ENCODE measurements at places on chromosomes 12 and 14.

DNA sequence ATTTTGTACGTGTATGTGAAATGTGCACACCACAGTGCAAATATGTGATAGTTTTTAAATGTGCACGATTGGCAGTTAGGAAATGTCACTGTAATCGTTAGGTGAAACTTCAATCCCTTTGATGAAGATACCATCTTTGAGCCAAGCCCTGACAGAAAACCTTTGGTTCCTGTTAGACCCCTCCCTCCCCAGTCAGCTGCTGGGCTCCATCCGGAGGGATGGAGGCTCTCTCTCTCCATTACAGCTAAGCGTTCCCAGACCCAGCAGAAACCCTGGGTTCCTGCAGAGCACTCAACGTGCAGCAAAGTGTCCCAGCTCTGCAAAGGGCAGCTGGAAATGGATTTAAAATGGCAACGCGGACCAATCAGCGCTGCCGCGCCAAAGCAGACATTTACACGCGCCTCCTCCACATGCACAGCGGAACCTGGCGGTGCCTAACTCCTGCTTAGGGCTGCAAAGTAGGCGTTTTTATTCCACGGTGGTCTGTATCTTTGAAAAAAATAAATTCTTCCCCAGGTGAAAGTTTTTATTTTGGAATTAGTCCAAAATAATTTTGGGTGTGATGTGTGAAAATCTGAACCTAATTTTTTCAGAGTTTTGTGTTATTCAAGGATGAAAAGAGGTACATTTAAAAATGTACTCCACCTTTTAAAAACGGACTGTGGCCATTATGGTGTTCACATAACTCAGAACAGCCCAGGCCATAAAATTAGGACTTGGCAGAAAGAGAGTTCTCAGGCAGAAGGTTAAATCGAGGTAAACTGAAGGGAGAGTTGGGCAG lies 1.4 kb upstream of the HMGA2 start:
- no peak for DNase-seq

DNA sequence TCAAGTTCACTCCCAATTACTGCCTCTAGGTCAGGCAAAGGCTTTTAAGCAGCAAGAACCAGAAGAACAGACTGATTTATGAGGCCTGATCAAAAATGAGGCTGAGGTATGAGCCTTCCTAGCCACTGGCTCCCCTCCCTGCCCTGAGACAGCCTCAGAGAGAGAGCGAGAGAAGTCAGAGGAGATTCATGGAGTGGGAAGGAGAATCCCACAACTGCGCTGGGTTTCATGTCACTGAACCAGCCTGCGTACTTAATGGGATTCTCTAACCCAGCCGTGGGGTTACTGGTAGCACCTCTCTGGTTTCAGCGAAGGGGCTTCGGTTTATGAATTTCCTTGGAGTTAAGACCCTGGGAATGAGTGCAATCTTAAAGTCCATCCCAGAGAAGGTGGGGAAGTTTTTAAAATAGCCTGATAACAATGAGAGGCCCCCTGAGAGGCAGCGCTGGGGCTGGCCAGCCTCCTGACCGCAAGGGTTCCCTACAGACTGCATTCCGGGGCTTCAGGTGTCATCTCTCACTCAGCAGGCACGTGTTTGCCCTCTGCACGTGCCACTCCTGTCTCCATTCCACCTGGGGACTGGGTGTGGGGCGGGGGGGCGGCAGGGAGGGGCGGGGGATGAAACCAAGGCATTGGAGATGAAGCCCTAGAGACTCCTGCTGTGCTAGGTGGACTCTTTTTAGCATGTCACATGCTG lies 6.1 kb upstream of the GPRC5A start:
- no peak for DNase-seq

DNA sequence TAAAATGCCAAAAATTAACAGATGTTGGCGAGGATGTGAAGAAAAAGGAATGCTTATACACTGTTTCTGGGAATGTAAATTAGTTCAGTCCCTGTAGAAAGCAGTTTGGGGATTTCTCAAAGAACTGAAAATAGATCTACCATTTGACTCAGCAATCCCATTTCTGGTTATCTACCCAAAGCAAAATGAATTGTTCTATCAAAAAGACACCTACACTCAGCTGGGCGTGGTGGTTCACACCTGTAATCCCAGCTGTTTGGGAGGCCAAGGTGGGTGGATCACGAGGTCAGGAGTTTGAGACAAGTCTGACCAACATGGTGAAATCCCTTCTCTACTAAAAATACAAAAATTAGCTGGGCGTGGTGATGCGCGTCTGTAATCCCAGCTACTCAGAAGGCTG lies 279.3 kb upstream of the PDE3A start:
- DNase-seq, result no peak

- DNase-seq, result no peak
Measured at GRCh38 chr12:16555630-16556029, 50.3 kb downstream of the LMO3 start.

DNA sequence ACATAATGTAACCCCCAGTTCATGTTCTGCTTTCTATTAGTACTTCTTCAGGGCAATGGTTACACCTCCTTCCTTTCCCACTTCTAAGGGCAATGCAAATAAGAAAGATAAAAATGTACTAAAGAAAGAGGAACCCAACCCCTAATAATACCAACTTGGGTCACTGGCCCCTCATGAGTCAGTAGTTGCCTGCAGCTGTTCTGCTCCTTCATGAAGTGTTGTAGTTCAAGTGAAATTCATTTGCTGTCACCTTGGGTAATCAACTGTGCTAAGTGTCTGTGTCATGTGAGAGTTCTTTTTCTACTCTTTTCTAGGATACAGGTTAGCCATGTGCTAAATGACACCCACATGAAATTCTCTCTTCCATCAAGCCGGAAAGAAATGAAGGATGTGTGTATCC lies 91.8 kb downstream of the PLXNC1 start:
- DNase-seq, result no peak

- DNase-seq, result peak; percentile 69
Measured at GRCh38 chr14:99350751-99351150, 78.8 kb upstream of the BCL11B start.

DNA sequence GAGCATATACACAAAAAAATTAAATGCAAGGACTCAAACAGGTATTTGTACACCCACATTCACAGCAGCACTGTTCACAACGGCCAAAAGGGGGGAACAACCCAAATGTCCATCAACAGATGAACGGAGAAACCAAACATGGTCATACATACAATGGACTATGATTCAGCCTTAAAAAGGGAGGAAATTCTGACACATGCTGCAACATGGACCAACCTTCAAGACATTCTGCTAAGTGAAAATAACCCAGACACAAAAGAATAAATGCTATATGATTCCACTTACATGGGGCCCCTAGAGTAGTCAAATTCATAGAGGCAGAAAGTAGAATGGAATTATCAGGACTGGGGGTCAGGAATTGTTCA lies 29.5 kb downstream of the ACTN1 start:
- DNase-seq, result no peak

GRCh38 chr12:23757541-23757962 lies 191.9 kb downstream of the SOX5 start:
- DNase-seq, result no peak

- DNase-seq, result no peak
Measured at GRCh38 chr12:72448089-72448488, 175.9 kb downstream of the TRHDE start.

DNA sequence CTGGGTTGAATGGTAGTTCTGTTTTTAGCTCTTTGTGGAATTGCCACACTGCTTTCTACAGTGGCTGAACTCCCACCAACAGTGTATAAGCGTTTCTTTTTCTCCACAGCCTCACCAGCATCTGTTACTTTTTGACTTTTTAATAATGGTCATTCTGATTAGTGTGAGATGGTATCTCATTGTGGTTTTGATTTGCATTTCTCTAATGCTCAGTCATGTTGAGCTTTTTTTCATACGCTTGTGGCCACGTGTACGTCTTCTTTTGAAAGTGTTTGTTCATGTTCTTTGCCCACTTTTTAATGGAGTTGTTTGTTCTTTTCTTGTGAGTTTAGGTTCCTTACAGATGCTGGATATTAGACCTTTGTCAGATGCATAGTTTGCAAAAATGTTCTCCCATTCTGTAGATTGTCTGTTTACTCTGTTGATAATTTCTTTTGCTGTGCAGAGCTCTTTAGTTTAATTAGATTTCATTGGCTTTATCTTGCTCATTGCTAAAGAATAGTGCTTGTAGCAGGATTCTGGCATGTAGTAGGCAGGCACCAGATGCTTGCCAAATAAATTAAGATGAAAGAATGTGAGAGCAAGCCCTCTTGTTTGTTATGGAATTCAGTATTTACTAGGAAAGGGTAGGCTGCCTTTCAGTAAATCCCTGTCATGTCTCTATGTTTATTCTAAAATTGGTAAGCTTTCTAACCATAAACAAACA lies 86.8 kb downstream of the PDE3A start:
- no peak for DNase-seq

DNA sequence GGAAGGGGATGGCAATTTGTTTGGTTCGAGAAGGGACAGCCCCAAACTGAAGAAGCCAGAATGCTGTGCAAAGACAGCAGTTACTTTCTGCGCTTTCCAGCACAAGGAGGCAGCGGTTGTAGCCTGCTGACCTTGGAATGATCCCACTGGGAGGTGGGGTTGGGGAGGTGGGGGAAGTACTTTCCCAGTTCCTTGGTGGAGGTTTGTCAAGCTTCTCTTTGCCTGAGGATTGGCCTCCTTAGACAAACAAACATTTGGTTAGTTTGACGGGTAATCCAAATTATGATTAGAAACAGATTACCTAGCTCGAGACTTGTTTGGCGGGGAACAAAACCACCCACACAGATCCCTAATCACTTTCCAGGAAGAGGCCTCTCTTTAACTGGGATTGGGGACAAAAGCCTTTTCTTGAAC lies 79.1 kb upstream of the EGLN3 start:
- no peak for DNase-seq

DNA sequence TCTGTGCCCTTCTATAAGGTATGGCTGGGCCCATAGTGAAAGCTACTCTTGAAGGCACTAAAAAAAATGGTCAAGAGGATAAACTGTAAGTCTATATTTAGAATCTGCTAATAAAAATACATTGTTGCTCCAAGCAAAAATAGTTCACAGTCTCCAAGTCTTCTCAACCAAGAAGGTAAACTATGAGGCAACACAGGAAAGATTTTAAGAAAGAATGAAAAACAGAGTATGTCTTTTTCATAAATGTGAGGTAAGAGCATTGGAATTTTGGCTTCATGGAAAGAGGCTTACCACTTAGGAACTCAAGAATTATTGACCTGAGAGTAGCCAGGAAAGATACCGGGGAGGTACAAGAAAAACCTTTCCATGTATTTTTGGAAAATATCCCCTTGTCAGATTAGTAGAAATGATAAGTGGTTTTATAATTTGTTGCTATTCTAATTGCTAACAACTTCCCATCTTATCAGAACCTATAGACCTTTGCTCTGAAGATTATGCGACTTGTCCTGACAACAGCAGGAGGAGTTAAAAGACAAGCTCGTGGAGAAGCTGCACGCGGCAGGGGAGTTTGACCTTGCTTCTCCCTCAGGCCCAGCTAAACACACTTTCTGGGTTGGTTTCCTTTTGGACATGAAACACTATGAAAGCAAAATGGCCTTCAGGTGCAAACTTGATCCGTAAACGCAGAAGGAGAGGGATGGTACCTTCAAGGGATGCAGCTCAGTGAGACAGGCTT lies 238.1 kb downstream of the FOXN3 start:
- DNase-seq, result no peak

- peak; percentile 14 for DNase-seq
Measured at GRCh38 chr12:56695327-56696101, 7.4 kb upstream of the PTGES3 start.

- no peak for DNase-seq
Measured at GRCh38 chr14:104889375-104889757, 24.3 kb downstream of the CEP170B start.

GRCh38 chr12:124032265-124032886 lies 59.4 kb downstream of the ZNF664 start:
- DNase-seq, result no peak

DNA sequence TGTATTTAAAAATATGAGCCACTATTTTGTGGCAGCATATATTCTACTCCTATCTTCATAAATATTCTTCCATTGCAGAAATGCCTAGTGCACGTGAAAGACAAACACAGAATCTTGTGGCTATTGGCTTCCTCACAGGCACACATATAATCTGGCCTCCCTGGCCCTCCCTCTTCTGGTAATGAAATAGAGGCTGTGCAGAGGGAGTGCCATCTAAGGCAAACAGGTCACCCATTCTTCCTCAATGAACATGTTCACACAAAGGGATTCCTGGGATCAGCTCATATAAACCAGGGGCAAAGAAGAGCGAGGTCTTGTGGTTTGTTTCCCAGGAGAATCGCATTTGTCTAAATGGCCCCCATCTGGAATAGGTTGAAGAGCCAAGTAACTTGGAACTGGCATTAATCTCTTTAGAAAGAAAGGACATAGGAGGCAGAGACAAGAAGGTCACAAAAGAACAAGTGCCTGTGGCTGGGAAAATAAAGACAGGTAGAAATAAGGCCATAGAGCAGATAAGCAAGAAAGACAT lies 171.6 kb upstream of the PTPRQ start:
- DNase-seq, result no peak

DNA sequence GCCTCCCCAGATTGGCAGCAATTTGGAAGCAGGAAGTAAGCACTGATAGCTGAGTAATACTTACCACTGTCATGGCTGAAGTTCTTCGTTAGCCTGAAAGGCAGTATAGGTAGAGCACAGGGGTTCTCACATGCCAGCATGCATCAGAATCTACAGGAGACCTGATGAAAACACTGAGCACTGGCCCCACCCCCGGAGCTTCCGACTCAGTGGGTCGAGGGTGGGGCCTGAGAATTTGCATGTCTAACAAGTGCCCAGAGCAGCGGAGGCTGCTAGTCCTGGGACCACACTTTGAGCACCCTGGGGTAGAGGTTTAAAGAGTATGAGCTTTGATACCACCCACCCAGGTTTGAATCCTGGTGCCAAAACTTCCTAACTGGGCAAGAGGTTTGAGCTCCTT lies 89.6 kb downstream of the FBXW8 start:
- no peak for DNase-seq

DNA sequence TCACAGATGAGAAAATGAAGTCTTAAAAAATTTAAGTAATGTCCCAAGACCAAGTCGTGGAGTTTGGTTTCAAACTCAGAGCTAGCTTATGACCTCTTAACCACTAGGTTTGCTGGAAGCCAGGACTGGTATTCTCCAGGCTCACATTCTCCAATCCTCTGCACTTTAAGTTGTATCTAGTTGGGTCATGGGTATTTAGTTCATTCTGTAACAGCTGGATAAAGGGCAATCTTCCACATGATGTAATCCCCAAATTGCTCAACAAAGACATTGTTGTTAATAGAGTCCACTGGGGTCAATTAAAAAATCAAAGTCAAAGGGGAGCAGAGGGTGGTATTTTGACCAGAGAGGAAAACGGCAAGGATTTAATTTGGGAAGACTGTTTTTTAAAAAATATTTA lies 17.8 kb upstream of the GAS2L3 start:
- DNase-seq, result no peak

DNA sequence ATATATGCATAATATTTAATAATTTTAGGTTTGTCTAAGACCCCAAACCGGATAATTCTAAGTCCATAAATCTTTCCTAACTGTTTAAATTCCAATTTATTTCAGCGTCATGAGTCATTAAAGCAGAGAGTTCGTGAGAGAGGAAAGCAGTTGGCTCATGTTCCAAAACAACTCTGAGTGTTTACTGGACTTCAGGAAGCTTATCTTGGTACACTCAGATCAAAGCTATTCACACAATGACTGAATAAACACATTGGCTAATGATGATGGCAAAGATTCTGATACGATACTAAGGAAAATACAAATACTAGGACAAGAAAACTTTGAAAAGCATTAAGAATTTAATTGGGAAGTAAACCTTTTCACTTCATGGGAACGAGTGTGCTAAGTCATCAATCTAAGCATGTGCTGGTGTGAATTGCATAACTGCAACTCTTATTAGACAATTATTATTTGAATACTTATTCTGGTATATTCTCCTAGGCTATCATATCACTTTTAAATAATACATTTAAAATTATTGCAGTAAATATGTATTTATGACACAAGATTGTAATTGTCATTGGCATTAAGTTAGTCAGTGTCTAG lies 34.8 kb upstream of the CLEC14A start:
- DNase-seq, result no peak

All from mesenteric fat pad (tissue), 1 donor.